Memory B cell (primary cell): ENCODE measurements at places on chromosomes 6 and 20.

DNA sequence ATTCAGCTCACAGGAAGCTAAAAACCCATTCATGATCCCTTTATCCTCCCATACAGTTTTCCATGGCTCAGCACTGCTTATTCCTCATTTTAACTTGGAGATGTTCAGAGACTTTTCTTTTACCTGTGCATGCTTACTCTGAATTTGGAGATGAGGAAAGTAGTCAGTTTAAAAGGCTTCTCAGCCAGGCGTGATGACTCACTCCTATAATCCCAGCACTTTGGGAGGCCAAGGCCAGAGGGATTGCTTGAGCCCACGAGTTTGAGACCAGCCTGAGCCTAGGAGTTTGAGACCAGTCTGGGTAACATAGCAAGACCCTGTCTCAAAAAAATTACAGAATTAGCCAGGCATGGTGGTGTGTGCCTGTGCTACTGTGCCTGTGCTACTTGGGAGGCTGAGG, 30.3 kb upstream of the TMEM217 start:
- DNase-seq: no peak

DNA sequence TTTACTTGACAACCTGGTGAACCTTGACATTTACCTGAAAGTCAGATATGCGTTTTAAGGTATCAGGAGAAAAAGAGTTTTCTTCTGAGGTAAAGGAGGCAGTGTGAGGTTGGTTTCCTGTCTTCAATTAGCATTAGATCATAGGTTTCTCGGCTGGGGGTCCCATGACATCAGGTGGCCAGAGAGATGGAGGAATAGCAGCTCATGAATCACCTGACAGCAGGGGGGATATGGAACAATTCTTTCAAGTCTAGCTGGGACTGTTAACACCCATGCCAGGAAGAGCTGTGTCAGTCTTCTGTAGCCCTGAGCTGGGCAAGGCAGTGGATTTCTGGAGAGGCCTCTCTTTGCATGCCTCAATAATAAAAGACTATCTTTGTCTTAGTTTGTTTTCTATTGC, 108.0 kb upstream of the TMEM170B start:
- DNase-seq: no peak

GRCh38 chr6:20117474-20117873, 94.8 kb downstream of the MBOAT1 start:
- no peak for DNase-seq

DNA sequence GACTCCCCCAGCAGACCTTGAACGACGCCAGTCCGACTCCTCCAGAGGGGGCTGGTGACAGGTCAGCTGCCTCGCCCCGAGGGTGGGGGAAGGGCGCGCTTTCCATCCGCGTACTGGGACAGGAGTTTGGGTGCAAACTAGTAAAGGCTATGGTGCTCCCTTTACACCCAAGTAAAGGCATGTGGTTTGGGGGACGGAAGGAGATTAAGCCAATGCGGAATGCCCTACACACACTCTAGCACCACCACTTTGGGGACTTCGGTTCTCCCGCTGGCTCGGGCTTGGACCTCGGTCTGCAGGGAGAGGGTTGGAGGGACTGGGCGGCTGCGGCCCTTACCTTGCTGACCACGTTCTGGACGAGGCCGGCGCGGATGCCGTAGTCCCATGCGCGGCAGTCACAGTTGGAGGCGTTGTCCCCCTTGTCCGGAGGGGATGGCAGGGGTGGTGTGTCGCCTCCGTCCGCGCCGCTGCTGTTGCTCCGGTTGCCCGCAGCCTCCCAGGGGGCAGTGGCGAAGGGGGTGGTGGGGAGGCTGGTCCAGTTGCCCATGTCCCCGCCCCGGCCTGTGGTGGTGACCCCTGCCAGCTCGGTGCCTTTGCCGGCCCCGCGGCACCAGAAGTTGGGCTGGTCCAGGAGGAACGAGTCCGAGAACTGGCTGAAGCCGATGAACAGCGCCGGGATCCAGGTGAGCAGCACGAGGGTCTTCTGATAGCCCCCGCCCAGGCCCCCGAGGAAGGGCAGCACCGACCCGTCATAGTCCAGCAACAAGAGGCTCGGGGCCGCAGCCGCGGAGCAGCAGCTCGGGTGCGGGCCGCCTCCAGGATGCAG, 1.1 kb downstream of the SLC22A23 start:
- DNase-seq: peak; percentile 5

DNA sequence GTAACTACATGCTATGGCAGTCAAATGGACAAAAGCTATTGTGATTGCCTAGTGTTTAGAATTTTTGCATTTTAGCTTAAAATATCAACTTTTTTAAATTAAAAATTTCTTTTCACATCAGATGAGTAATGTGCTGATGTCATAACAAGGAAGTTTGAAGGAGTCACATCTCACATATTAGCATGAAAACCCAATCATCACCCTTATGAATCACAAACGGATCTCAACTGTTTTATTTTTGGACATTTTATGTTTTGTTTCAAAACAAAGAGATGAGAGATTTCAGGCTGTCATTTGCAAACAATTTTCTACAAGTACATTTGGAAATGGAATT, 53.6 kb upstream of the TRERF1 start:
- no peak for DNase-seq

GRCh38 chr6:33057222-33058150, 16.0 kb downstream of the HLA-DPA1 start:
- DNase-seq: no peak

GRCh38 chr6:119289651-119290050, 59.9 kb downstream of the MAN1A1 start:
- no peak for DNase-seq

- DNase-seq: no peak
Measured at GRCh38 chr20:19987046-19987445, 30.1 kb upstream of the NAA20 start.
